ENCODE measurements at places on chromosomes 11 and 22.

- DNase-seq: no peak
Measured at GRCh38 chr11:28384418-28384817, 276.2 kb downstream of the METTL15 start.

DNA sequence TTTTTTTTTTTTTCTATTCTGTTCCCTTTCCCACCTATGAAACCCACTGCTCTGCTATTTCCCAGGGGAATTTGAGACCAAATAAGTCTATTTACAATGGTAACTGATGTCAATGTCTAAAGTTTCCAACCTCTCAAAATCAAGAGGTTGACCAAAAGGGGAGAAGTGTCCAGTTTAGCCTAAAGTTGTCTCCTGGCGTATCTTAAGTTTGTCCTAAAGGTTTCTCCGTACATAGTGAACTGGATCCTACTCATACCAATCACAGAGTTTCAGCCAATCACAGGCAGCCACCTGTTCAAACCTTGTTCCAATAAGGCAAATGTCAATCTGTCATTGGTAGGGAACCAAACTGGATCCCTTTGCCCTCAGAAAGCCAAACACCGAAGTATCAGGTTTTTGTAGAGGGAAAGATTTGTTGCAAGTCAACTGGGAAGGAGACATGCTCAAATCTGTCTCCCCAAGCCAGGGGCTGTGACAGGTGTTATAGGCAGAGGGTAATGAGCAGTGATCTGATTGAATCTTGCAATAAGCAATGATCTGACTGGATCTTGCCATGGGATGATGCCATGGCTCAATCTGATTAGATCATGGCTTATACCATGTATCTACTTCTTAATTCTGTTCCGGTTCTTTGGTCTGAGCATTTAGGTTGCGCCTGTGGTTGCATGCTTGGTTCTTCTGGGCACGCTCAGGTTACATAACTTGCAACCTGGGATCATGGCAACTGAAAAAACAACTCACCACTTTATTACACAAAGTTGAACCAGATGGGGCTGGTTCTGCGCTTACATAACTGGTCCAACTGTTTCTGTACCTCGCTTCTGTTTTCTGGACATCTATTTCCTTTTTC lies 1.1 kb upstream of the VPS37C start:
- DNase-seq: peak; percentile 24

GRCh38 chr11:35526370-35526792 lies 965 bp upstream of the PAMR1 start:
- DNase-seq: no peak

- DNase-seq: no peak
Measured at GRCh38 chr11:128737704-128738103, 43.8 kb downstream of the FLI1 start.

DNA sequence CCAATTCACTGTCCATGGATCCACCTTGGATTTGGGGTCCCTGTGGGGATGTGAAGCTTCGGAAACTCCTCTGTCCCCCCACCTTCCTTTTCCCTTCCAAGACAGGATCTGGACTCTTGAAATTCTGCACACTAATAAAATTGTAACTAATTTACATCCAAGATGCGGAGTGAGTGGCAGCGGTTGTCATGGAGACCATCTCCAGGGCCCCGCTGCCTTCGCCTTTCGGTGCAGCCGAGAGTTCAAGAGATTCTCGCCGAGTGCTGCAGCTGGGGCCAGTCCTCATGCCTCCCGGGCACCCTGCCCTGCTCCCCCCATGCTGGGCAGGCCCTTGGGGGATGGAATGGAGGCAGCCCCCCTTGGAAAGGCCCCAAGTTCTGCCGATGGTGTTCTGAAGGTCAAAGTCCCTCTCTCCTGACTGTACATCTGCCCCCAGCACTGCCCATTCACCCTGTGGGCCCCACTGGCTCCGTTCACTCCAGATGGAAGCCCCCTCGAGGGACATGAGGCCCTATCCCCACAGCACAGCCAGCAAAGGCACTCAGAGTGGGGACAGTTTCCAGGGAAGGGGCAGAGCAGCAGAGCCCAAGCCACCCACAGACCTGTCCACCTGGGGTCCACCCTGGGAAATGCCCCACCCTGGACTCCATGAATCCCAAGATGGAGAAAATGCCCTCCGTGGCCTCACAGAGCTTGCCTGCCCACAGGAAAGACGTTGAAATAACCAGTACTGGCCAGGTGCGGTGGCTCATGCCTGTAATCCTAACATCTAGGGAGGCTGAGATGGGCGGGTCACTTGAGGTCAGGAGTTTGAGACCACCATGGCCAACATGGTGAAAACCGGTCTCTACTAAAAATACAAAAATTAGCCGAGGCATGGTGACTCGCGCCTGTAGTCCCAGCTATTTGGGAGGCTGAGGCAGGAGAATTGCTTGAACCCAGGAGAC lies 25.9 kb downstream of the IGLL1 start:
- no peak for DNase-seq

- DNase-seq: no peak
Measured at GRCh38 chr11:6943131-6943530, 16.9 kb downstream of the ZNF215 start.

- no peak for DNase-seq
Measured at GRCh38 chr11:3139086-3139440, 26.0 kb downstream of the OSBPL5 start.

- no peak for DNase-seq
Measured at GRCh38 chr11:109747839-109748238, 325.8 kb downstream of the C11orf87 start.

DNA sequence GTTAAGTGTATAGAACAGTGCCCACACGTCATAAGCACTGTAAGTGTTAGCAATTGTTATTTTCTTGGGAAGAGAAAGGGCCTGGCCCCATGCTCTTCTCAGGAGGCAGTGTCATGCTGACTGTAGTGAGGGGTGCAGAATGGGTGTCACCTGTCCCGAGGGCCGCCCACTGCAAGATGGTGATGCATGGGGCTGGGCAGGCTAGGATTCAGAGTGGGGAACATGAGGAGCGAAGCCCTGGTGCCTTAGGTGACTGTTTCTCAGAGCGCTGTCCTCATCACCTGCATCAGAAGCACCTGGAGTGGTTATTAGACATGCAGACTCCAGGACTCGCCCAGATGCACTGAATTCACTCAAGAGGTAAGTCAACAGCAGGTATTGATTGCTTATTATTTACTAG lies 101.0 kb upstream of the PARVA start:
- peak; percentile 92 for DNase-seq

DNA sequence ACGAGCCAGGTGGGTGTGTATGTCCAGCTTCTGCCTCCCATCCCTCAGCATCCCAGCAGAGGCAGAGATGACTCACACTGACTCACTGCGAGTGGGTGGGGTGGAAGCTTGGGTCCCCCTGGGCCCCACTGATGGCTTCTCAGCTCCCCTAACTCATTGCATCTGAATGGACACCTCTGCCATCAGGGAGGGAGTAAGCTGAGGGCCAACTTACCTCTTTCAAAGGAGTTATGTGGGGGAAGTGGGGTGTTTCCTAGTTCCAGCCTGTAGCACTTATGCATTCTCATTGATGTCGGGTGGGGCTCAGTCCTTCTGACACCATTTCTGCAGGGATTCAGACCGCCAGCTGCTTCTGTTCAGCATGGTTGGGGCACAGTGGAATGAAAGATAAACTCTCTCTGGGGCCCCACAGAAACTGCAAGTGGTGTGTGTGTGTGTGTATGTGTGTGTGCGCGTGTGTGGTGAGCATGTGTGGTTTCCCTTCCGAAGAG lies 1425.8 kb downstream of the TBC1D22A start:
- DNase-seq: no peak

DNA sequence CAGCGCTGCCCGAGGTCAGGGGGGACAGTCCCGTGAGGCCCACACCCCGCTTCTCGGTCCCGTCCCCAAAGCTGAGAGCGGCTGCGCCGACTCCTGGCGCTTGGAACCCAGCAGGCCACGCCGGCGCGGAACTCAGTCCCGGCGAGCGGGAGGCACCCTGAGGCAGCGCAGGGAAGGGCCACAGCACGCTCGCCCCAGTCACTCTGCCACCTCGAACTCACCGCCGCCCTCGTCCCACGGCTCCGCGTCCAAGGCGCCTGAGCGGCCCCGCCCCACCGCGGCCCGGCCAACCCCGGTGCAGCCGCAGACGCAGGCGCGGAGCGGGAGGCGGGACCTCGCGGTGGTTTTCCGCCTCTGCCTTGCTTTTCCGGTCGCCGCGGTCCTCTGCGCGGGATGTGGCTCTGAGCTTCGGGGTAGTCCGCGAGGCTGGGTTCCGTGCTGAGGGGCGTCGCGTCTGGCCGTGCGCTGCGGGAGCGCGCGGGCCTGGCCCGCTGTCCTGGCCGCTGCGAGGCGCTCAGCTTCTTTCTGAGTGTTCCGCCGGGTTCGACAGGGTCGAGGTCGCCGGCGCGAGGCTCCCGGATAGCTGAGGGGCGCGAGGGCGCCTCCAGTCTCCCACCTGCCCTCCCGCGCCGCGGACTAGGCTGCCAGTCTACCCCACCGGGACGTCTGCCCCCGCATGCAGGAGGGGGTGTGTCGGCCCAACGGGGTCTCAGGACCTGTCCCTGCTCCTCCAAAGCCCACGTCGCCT lies at the start of gene CDPF1:
Gene CDPF1, minus strand, starts transcription at position 259 of the 748 bp plus-strand sequence. CDS start 2,009 bp downstream, outside the sequence.
- DNase-seq: peak; percentile 40

DNA sequence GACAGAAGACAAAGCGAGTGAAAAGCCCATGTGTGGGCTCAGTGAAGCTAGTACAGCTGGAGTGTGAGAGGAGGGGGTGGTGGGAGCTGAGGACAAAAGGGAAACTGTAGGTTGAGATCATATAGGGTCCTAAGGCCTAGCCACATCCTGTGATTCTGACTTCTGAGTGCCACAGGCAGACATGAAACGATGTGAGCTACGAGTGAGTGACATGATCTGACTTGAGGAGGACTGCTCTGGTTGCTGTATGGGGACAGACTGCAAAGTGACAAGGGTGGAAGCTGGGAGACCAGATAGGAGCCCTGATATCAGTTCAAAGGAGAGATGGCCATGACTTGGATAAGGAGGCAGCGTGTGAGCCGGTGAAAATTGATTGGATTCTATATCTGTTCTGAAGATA lies 85.4 kb downstream of the MICAL2 start:
- no peak for DNase-seq

DNA sequence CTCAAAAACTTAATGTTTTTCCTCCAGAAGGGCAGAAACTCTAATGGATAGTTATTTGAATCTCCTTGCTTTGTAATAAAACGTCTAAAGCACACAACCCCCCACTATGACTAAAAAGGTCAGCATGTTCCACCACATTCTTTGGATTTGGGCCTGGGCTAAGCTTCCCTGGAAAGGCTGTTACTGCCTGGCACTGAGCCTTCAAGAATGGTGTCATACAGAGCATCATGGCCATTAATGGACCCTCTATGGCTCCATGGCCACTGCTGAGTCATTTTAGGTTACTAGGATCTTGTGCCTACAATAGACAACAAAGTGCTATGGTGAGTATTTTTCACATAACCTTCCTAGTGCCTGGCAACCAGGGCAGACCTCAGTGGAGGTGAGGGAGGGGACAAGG lies 242.6 kb upstream of the FAT3 start:
- no peak for DNase-seq

DNA sequence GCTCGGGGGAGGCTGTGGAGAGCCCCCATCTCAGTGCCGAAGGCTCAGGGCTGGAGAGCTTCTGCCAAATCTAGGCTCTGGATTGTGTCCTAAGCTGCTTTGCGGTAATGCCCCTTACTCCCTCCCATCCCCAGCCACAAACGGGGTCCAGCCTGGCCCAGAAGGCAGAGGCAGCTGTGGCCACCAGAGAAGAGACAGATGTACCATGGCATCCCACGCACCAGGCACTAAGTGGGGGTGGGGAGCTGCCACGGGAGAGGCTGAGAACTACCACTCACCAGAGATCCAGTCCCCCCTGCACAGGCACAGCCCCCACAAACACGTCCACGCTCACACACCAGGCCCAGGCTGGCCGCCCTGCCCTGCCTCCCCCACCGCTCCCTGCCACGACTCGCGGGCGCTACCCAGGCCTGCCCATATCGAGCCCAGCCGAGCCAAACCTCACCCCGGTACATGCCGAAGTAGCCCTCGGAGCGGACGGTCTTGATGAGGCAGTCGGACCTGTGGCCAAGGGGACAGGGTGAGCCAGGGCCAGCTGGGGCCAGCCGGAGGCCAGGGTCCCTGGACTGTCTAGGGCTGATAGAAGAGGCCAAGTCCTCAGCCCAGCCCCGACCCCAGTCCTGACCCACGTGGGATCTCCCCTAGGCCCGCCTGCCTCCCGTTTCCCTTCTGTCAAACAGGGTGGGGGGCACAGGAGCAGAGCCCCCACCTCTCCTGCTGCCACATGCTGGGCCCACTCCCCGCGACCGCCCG lies 3.9 kb downstream of the SLC25A22 start:
- DNase-seq: no peak

DNA sequence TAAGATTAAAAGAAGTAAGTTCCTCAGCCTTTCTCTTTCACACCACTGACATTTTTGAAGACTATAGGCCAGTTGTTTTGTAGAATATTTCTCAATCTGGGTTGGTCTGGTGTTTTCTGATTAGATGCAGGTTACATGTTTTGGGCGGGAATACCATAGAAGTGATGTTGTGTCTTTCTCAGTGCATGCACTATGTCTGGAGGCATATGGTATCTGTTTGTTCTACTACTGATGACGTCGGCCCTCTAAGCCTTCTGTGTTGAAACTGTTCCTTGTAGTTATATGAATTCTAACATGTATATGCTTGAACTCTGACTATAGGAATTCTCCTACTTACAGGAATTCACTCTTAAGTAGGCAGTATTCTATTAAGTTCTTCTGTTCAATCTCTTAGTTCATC lies 21.6 kb downstream of the ZFTA start:
- DNase-seq: no peak

- DNase-seq: no peak
Measured at GRCh38 chr11:11843211-11843621, 1.4 kb downstream of the USP47 start.

GRCh38 chr11:114296605-114297372 lies 590 bp downstream of the NNMT start:
- DNase-seq: no peak

- DNase-seq: no peak
Measured at GRCh38 chr11:66240781-66241136, 27.7 kb upstream of the RAB1B start.

DNA sequence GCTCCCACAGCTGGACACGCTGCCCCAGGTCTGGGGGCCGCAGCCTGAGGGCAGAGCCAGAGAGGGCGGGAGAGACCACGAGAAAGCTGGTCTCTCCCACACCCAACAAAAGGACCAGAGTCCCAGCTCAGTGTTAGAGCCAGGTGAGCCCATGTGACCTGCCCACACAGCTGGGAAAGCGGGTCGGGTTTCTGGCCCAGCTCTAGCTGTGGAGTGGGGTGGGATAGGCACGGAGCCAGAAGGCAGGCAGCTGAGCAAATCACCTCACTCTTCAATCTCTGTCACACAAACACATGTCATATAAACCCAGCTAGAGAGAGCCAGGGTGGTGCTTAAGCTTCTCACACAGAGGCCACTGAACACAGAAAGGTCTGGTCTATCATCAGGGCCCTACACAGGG lies 7.8 kb upstream of the EIF3D start:
- DNase-seq: peak; percentile 58

GRCh38 chr22:44206696-44207095 lies 26.0 kb downstream of the PARVG start:
- DNase-seq: no peak

DNA sequence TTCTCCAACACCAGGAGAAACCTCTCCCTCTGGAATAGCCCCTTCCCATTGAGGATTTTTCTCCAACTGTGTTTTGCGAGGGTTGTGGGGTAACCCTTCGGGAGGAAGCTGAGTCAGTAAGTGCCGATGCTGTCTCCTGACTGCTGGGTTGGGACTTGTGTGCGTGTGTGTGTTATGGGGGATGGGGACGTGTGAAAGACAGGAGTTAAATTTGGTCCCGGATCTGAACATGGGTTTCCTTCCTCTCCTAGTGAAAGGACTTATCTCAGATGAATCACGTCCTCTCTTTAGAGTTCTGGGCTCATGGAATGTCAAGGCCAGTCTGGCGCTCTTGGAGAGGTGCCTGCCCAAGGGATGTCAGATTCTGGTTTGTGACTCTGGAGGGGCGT lies 33.3 kb downstream of the KIAA1671 start:
- DNase-seq: no peak

- no peak for DNase-seq
Measured at GRCh38 chr11:122523846-122524805, 131.4 kb upstream of the UBASH3B start.

Data from NCI-H187 (cell line).